ENCODE measurements at places on chromosomes 12 and 14.

- DNase-seq, result peak; percentile 73
Observed at GRCh38 chr14:53217316-53217994, 64.3 kb upstream of the DDHD1 start.

DNA sequence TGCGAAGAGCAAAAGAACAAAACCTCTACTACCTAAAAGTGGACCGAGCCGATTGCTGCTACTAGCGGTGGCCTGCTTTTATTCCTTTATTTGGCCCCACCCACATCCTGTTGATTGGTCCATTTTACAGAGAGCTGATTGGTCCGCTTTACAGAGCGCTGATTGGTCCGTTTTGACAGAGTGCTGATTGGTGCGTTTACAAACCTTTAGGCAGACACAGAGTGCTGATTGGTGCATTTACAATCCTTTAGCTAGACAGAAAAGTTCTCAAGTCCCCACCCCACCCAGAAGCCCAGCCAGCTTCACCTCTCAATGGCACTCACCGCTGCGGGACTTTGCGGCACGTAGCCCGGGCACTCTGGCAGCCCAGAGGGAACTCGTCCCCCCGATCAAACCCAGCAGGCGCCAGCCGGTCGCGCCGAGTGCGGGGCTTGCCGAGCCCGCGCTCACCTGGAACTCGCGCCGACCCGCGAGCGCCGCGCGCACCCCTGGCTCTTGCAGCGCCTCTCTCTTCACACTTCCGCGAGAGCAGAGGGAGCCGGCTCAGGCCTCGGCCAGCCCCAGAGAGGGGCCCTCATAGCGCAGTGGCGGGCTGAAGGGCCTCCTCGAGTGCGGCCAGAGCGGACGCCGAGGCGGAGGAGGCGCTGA is 8.7 kb upstream of the FGD4 start:
- no peak for DNase-seq

GRCh38 chr12:20494851-20495250 is 126.5 kb downstream of the PDE3A start:
- no peak for DNase-seq

- DNase-seq, result no peak
Observed at GRCh38 chr12:130878193-130879185, 6.6 kb downstream of the RAN start.

GRCh38 chr14:21529515-21529914 is 3.4 kb upstream of the SALL2 start:
- no peak for DNase-seq

DNA sequence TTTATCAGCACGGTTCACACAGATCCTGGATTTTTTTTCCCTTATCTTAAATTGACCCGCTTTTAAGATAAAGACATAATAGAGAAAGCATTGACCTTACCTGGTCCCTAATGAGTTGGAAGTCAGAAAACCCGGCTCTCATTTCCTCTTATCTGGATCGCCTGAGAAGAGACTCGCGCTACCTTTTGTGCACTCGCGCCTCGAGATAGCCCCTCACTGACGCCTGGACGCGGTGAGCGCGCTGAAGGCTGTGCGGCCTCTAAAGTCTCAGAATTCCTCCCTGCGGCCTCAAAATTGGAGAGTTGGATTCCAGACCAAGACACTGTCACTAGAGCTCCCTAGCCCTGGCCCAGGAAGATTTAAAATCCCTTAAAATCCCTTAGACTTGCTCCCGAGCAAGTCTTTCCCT is 7.0 kb downstream of the NKX2-1 start:
- no peak for DNase-seq

GRCh38 chr12:3604748-3605586 is 114.0 kb downstream of the PRMT8 start:
- DNase-seq, result peak; percentile 44

GRCh38 chr14:38442208-38442607 is 186.3 kb upstream of the CLEC14A start:
- no peak for DNase-seq

GRCh38 chr12:98074286-98074685 is 441.1 kb upstream of the TMPO start:
- no peak for DNase-seq

GRCh38 chr14:76077340-76077739 is 74.4 kb upstream of the GPATCH2L start:
- DNase-seq, result no peak

- DNase-seq, result no peak
Observed at GRCh38 chr12:47816403-47817271, 3.1 kb downstream of the HDAC7 start.

GRCh38 chr14:101859538-101859902 is 98.0 kb downstream of the PPP2R5C start:
- no peak for DNase-seq

- no peak for DNase-seq
Observed at GRCh38 chr12:75978677-75979076, 52.9 kb downstream of the PHLDA1 start.

DNA sequence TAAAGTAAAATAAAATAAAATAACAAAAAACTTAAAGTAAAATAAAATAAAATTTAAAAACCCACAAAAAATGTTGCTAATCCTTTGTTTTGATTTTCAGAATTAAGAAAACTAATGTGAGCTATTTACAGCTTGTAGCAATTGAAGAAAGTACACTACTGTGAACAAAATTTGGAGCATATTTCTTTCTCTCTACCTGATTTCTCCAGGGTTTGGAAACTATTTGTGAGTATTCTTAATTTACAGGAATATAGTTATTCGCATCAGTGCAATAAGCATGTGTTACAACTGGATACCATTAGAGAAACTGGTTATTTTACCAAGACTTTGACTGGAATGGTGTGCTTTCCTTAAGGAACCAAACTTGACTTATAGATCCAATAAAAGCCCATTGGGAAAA is 86.1 kb upstream of the CNOT2 start:
- no peak for DNase-seq

DNA sequence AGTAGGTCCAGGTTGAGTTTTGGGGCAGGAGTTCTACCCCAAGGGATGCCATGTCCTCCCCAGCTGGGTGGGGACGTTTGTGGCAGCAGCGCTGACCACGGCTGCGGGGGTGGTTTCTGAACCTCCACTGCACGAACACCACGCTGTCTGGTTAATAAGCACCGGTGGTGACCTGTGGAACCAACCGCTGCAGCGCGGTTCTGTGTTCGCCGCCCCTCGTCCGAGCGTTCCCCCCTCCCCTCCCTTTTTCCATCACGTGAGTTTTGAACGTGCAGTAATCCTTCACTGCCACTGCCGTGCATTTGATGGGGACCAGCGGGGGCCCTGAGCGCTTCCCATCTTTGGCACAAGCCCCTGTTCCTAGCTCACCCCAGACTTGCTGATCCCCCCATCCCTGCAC is 6.4 kb upstream of the ADSS1 start:
- no peak for DNase-seq

DNA sequence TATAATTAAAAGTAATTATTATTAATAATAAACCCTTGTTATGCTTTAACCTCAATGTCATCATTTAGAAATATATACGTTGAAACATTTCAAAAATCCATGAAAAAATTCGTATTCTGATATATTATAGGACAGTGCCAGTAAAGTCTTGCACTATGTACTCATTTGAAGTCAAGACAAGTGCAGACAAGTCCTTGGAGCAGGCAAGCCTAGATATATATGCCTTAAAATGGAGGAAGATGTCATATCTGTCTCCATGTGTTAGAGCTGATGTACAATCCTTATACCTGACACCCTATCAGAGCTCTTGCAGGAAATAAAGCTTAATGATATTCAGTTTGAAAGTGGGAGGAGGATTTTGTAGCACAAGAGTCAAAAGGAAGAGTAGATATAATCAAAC is 310.4 kb downstream of the KCNH5 start:
- no peak for DNase-seq

DNA sequence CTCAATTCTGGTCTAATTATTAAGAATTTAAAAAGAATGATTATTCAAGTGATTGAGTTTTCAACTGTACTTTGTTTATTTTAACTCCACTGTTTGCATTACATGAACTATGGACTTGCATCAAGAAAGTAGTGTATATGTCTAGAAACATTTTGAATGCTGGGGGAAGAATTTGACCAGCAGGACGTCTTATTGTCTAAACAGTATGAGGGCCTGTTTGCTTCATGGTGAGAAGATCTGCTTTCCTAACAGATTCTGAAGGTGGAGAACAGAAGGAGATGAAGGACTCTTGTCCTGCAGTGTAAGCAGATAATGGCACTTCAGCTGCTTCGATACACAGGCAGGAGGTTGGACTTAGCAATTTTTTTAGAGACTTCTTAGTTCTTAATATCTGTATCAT is 176.0 kb downstream of the DACT1 start:
- DNase-seq, result no peak

- DNase-seq, result no peak
Observed at GRCh38 chr14:79786522-79786921, 424.8 kb downstream of the DIO2 start.

DNA sequence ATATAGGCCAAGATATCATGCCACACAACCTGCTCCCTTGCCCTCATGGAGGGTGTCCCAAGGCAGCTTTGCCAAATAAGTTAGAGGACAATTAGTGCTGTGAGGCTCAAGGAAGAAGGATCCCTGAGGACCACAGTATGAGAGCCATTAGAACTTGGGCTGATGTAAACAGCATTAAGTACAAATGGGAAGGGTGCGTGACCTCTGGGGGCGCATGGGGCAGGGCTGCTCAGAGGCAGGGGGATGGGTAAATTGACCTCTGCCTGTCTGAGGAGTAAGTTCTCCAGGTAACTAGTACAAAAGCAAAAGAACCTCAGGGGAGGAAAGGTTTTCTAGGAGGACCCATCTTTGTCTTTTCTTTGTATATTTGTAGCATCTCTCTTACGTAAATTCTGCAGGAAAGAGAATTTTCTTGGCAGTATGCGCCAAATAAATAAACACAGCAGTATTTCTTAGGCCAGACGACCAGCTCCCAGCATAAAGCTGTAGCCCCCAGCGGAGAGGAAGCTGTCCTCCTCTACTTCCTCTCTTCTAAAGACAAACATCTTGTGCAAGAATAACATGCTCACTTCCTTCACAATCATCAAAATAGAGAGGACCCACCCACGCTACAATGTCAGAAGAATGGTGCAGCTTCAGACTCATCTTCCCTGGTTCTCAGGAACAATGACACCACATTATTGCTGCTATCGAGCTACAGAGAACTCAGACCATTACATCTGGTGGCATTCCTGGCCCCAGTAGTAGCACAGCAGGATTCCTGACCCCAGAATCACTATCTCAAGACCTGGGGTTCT is 16.4 kb upstream of the VWF start:
- DNase-seq, result no peak

GRCh38 chr12:119302451-119303080 is 32.0 kb upstream of the CCDC60 start:
- no peak for DNase-seq

DNA sequence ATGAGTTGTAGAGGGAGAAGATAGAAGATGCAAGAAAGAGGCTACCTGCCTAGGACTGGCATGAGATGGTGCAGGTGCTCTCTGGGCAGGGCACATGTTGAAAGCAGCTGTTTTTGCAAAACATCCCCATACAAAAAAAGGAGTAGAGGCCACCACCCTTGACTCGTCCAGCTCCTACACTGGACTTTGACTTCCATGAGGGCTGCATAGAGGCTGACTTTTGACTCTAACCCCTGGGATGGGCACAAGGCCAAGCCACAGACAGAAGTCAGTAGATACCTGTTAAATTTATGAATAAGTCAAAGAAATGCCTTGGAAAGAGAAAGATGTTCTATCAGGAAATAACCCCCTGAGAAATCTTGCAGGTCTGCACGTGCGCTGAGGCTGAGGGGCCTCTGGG is 1139.1 kb upstream of the TMEM132C start:
- no peak for DNase-seq

DNA sequence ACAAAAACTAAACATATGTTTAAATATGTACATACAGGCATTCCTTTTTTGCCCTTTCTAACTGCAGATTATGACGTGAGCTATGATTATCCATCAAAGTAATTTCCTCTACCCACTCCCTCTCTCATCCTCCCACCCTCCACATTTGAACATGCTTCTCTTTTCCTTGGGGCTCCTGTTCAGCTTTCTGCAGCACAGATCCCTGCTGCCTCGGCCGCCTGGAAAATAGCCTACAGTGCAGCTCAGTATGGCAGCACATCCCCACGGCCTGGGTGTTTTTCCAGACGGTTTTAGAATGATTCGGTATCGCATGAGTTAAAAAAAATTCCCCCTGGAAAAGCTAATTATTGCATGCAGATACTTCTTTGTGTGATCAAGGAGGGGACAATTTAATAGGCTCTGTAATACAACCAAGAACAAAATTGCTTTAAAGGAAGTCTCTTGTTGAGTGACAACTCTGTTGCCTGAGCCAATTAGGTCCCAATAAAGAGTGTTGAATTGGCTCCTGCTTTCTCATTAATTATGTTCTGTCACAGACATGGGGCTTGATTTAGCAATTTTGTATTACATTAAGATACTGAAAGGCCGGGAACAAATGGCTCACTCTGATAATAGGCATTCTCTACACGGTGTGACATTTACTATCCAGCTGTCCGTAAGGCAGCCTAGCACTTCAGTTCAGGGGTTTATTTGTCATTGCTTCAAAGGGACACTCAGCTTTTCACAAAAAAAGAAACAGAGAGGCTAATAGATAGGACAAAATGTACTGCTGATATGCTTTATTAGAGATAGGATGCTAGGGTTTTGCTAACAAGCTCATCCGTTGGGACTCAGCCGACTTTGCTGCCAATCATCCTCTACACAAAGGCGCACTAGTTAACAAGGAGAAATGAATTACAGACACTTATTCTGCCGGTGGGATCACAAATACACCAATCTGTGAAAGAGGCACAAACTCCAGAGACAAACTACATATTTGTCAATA is 285.8 kb upstream of the G2E3 start:
- no peak for DNase-seq

DNA sequence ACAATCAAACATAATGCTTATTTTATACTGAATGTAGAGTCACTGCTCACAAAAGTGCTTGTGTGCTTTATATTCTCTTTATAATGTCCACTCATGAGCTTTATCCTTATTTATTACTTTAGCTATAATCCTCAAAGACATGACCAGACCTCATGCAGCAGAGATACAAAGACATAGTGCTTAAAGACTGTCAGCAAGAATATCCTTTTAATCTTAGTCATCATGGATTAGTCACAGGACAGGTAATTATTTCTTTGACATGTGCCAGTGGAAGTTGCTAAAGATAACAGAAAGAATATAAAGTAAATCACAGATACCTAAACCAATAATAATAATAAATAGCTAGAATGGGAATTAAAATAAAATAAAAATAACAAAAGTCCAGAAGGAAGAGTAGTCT is 707.5 kb downstream of the BCL11B start:
- no peak for DNase-seq

GRCh38 chr14:93753647-93754046 is 34.6 kb downstream of the PRIMA1 start:
- DNase-seq, result no peak

Data from HAP-1 (cell line).